H7 (cell line): ENCODE measurements at places on chromosomes 3 and 15. TPM values are rescaled to one million over a fixed set of nuclear protein-coding genes. Genes with fewer than 3 reads are reported as not detected.

ITIH1 gene
- not detected in 2 replicates for total RNA-seq

A4GNT gene
- total RNA-seq = not detected in 2 replicates

ABCF3 gene
- total RNA-seq = 31.1 and 38.8 TPM in 2 replicates

DUOXA2 gene
- total RNA-seq = not detected in 2 replicates

- DNase-seq = no peak
Observed at GRCh38 chr3:158261371-158261991, 151.6 kb downstream of the RSRC1 start.

DNA sequence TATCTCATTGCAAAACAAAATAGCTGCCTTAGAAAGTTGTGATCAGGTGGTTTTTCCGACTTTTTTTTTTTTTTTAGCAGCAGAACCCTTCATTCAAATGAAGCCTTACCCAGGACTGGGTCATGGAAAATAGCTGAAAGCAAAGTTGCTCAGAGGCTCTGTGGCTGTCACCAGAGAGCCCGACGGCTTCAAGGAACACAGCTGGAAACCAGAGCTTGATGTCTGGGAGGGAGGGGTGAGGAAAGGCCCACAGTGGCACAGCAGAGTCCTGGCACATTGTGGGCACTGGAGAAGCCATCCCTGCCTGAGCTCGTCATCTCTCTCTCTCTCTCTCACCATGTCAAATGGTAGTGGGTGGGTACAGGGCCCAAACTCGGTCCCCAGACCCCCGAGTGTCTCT, 77.5 kb downstream of the RPN1 start:
- no peak for DNase-seq

DNA sequence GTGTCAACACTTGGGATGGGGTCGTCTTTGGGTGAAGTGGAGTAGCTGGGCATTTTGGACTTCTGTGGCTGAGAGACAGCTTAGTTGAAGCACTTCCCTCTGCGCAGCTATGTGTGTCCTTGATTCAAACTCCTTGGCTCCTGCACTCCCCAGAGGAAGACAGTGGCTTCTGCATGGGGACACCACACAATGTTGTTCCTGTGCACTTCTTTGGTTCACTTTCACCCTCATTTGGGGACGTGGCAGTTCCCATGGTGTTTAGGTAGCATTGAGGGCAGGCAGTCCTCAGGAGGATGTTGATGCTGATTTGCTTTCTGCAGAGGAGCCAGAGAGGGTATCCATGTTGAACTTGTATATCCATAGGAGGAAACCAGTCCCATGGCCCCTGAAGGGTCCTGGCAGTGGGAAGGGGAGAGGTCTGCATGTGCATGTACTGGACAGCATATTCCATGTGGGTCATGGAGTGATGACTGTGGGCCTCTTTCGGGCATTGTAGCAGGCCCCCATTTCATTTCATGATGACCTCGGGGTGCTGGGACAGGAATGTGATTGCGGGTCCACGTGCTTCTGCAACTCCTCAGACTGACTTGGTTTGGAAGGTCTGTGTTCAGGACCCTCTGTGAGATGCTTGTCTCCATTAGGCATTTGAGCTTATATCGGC, 135.4 kb downstream of the SNRPN start:
- no peak for DNase-seq

- DNase-seq = no peak
Observed at GRCh38 chr3:97712919-97713318, 51.6 kb upstream of the ARL6 start.

DNA sequence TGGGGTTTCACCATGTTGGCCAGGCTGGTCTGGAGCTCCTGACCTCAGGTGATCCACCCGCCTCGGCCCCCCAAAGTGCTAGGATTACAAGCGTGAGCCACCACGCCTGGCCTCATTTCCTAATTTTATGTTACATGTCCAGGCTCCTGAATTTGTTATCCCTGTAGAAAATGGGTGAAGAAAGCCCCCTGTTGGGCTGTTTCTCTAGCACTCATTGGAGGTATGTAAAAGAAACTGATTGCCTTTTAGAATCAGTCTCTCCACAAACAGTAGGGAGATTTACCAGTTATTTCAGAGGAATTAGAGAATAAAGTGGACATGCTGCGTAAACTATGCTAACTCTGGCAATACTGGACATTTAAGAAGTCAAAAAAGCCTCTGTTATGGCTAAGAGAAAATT, 364.1 kb upstream of the TBL1XR1 start:
- DNase-seq = no peak

GRCh38 chr3:12974819-12975218, 98.4 kb downstream of the IQSEC1 start:
- DNase-seq = no peak

- peak; percentile 47 for DNase-seq
Observed at GRCh38 chr3:150830094-150830681, 67.2 kb upstream of the SIAH2 start.

GRCh38 chr3:39970982-39971381, 161.6 kb downstream of the MYRIP start:
- no peak for DNase-seq

DNA sequence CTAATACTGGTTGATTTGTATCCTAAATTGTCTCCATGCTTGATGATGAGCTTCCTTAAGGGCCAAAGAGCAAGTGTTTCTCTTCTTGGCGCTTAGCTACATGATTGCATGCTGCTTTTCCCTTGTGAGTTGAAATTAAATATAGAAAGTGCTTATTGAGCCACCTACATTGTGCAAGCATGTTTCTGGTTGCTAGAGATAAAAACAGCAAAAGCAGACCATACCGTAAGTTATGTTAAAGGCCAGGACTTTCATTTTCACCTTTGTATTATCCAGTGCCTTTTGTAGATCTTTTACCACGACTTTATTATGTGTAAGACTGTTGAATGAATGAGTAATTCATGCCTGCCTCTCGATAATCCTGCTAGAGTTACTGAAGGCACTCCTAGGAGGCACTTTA, 41.9 kb upstream of the CCNB2 start:
- DNase-seq = no peak

- DNase-seq = no peak
Observed at GRCh38 chr15:33055962-33056361, 138.6 kb downstream of the FMN1 start.

DNA sequence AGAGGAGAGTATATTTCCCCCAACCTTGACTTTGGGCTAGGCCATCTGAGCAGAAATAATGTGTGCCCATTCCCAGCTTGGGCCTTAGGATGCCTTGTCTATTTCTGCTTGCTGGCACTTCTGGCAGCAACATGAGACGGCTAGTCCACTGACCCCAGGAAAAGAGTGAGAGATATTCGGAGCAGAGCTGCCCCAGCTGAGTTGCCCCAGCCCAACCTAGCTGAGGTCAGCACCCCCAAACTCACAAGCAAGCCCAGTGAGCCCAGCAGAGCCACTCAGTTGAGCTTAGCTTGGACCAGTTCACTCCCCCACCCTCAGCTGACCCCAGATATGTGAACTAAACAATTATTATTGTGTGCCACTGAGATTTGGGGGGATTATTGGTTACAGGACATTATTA, 20.2 kb downstream of the ITGA11 start:
- DNase-seq = no peak

- DNase-seq = peak; percentile 88
Observed at GRCh38 chr3:32391643-32392535, at the start of gene CMTM7. Gene CMTM7 (plus strand): TSS chr3:32391853. CDS start chr3:32391907, 54 bp downstream.

- DNase-seq = no peak
Observed at GRCh38 chr15:65553691-65554090, 23.4 kb downstream of the HACD3 start.

- no peak for DNase-seq
Observed at GRCh38 chr3:32960404-32961170, 9.1 kb downstream of the CCR4 start.

DNA sequence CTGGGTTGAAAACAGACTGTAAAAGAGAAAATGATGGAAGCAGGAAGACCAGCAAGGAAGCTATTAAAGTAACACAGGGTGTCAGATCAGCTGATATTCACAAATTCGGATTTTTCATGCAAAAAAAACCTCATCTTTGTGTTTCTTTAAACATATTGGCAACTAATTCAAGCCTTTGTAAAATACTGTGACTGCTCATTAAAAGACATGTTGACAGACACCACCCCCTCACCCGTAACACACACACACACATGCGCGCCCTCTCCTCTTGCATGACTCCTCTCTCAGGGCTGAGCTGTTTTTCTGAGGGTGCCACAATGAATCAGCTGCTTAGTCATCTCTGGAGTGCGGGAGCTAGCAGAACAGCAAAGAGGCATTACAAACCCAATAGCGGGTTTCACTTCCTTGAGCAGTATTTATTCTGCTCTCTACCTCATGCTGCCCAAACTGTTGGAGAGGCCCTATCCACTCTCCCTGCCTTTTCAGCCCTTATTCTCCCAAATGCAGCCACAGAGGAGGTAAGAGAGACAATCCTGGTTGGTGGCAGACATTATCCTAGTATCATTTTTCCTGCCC, 35.8 kb upstream of the CCDC80 start:
- peak; percentile 23 for DNase-seq
